ENCODE measurements at places on chromosomes 6 and 20.
A peak's percentile ranks its signal among the peaks of the same experiment; 100 is the strongest.

GRCh38 chr6:41271901-41272395, 14.5 kb downstream of the TREM1 start:
- no peak for DNase-seq

- peak; percentile 95 for DNase-seq
Observed at GRCh38 chr6:72746276-72746675, 124.4 kb downstream of the KCNQ5 start.

DNA sequence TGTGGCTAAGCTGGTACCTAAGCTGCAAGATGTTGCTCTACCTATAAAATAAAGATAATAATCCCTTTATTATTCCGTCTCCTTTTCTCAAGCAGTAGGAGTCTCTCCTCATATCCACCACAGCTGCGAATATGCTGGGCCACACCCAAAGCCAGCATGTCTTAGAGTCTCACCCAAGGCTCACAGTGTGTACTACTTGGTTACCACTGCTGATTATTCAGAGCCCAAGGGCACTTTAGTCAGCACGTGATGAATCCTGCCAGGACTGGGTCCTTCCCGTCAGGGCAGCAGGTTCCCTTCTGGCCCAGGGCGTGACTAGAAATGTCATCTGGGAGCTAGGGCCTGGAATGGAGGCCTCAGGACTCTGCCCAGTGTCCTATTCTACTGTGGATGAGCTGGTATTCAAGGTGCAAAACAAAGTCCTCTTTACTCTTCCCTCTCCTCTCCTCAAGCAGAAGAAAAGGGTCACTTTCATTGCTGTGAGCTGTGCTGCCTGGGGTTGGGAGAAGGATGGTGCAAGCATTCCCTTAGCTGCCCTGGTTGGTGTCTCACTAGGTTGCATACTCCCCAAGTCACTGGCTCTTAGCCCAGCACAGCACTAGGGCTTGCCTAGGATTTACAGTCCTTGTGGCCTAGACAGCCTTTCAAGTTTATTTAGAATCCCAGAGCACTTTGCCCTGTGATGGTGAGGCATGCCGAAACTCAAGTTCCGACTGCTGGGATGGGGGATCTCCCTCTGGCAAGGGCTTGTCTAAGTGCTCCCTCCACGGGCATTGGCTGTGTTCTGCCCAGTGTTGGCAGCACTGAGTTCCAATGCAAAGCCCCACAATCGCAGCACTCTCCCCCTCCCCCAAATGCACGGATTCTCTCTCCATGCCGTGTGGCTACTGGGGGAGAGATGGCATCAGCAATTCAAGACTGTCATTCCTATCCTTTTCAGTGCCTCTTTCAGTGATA, 320.2 kb downstream of the BTBD9 start:
- peak; percentile 38 for DNase-seq

DNA sequence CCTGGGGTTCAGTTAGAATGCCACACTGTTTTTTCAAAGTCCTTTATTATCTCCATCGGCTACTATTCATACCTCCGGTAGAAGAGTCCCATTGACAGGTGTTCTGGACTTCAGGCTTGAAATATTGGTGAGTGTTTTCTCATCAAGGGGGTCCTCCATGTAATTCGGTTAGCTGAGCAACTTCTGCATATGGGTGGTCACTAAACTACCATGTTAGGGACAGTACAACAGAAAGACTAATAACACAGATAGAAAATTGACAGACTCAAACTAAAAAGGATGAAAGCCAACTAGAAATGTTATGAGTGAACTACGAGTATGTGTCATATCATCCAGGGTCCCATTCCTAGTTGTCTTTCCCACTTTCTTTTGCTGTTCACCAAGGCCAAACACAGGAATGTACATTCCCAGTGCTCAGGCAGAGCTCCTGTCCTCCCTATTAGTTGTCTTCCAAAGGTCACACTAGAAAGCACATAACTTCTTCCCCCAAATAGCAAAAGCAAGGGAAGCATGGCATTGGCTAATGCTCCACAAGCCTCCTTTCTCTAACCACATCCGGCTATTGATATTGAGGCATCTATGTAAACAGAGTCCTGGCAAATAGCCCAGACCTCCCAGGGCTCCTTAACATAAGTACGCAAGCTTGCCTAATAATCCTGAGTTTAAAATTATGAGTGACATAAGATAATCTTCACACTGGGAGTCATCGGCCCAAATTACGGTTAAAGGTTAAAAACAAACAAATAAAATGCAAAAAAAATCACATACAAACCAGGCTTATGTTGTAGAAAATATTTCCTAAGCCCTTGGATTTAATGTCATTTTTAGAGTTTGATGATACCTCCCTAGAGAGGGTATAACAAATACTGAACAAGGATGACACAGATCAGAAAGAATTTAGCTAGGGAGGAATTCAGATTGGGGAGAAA, 13.2 kb downstream of the CCN2 start:
- DNase-seq, result peak; percentile 83

- DNase-seq, result no peak
Observed at GRCh38 chr6:22087960-22088706, 208.7 kb downstream of the PRL start.

DNA sequence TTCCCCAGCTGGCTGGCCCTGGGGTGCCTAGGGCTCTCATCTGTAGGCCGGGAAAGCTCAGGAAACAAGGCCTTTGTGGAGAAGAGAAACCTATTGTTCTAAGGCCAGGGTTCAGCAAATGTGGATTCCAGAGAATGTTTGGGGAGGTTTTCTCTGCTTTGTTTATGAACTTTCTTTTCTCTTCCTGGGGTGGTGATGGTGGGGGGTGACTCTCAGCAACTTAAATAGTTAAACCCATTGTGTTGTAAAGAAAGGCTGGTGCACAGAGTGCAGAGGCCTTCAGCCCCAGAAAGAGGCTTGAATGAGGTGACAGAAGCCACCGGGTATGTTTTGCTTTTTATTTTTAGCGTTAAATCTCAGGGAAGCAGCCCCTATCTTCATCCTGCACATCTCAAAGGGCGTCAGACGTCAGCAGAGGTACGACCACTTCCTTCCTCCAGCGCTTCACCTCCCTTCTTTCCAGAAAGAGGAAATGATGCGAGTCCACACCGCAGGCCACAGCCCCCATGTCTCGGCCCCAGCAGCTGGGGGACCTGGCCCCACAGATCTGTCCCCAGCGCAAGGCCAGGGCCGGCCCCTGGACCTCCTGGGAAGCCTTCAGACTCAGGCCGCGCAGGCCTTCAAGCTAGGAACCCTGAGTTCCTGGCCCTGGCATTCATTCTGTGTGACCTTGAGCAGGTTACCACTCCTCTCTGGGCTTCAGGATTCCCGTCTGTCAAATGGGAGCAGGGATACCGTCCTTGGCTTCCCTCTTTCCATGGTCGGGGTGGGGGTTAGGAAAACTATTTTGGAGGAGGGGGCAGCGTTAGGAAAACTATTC, 605 bp upstream of the PPP1R16B start:
- peak; percentile 13 for DNase-seq

DNA sequence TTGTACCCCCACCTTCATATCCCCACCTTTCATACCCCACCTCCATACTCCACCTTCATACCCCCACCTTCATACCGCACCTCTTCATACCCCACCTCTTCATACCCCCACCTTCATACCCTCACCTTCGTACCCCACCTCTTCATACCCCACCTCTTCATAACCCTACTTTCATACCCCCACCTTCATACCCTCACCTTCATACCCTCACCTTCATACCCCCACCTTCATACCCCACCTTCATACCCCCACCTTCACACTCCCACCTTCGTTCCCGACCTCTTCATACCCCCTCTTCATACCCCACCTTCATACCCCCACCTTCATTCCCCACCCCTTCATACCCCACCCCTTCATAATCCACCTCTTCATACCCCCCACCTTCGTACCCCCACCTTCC, 92.9 kb upstream of the NAA20 start:
- no peak for DNase-seq

- no peak for DNase-seq
Observed at GRCh38 chr6:41040940-41041536, 1.2 kb upstream of the TSPO2 start.

- peak; percentile 13 for DNase-seq
Observed at GRCh38 chr6:153790876-153791473, 248.1 kb upstream of the OPRM1 start.

- no peak for DNase-seq
Observed at GRCh38 chr6:232982-233640, 59.2 kb upstream of the DUSP22 start.

DNA sequence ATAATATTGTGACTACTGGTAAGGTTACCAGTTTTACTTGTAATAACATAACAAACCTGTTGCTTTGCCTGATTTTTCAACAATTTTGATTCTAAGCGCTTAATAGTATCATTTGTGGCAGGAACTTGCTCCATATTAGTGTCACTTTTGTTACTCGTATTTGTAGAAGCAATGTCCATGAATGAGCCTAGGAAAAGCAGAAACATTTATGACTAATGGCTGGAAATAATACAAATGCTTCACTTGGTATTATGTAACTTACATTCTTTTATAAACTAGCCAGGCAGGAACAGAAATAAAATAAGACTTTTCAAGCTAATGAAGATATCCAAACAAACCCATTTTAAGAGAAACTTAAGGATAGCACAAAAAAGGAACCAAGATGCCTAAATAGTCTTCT, 38.9 kb downstream of the MAP3K7 start:
- DNase-seq, result peak; percentile 28

DNA sequence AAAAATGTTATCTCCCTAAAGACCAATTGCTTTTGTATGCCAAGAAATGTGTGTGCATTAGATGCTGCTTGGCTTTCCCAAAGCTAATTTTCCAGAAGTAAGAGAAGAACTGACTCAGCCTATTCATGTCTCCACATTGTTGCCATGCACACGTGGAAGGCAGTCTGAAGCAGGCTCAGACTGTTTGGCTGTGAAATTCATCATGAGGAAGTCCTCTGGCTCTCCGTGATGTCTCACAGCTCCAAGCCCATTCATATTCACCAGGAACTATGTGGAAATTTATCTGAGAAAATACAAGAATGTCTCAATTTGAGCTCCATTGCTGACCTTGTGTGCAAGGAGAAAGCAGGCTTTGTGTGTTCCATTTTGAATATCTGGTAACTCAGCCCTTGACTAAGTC, 1022.2 kb upstream of the GJE1 start:
- DNase-seq, result peak; percentile 42

DNA sequence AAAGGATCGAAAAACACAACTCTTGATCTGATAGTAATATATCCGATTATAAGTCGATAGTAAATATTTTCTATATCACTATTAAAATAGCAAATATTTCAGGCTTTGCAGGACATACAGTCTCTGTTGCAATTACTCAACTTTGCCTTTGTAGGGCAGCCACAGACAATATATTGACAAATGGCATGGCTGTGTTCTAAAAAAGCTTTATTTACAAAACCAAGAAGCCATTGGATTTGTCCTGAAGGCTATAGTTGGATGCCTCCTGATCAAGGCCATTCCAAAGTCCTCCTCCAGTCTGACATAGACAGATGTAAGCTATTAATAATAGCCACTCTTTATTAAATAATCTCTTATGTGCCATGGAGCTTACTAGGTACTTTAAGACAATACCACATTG, 5.9 kb downstream of the OCSTAMP start:
- DNase-seq, result peak; percentile 20

DNA sequence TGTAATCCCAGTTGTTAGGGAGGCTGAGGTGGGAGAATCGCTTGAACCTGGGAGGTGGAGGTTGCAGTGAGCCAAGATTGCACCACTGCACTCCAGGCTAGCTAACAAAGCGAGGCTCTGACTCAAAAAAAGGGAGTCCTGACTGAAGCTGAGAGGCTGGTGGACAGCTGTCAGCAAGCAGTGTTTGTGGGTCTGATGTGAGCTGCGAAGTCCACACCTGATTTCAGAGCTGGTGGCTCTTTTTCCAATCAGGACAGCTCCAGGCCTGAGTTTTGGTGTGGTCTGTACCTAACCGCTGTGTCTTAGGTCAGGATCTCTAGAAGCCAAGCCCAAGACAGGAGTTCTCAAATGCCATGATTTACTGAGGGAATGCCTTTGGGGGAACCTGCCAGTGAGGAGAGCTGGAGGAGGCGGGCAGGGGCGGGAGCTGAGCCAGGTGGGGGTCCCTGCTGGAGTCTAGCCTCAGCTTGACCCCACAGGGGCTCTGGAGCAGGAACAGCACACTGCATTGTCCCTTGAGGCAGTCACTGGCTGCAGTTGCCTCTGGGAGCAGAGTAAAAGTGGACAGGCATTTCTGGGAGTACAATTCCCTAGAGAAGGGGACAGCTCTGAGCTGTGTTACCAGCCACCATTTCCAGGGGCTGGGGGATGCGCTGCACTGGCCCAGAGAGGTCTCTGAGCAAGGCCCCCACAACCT, 5.0 kb downstream of the GFRA4 start:
- DNase-seq, result no peak

DNA sequence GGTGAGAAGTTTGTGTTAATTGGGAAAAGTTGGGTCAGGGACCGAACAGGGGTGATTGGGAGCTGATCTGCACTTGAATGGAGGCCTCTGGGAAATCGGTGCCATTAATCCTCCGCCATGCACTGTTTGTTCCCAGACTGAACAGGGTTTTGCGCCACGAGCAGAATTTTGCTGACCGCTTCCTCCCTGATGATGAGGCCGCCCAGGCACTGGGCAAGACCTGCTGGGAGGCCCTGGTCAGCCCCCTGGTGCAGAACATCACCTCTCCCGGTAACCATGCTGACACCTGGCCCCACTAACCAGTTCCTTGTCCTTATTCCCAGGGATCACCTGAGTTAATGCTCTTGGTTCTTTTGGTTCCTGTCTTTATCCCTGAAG, 21.7 kb downstream of the CUL9 start:
- DNase-seq, result no peak

DNA sequence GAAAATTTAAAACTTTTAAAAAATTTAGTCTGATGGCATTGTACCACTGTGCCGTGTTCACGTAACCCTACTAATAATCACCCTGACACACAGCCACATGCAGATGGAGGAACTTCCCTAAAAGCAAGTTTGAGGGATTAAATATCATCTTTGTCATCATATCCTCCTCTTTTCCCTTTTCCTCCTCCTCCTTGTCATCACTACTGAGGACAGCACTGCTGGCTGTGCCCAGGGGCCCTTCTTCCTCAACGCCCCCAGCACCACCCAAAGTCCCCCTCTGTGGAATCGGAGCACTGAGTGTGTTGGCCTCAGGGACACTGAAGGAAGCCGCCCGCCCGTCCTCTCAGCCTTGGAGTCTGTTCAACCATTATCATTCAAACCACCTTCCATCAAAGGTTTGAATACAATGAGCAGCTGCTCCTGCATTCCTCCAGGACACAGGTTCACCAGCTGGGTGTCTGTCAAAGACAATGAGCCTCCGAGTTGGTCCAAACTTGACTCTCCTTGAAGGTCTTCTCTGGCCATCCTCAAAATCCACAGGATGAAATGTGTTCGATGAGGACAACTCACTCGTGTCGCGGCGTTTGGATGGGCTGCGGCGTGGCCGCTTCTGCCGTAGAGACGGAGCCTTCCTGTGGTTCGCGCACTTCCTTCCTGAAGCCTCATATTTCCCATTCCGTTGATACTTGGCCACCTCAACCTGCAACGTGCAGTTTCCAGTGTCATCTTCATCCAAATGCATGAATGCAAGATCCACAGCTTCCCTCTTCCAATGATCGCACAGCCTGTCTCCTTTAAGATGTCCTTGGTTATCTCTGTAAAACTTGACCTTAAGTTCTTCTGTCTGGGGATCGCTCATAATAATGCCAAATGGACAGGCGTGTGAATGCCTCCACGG, 23.3 kb downstream of the NQO2 start:
- DNase-seq, result no peak

All from renal cortical epithelial cell (primary cell).